ENCODE measurements at places on chromosomes 4 and X.

GRCh38 chr4:106587558-106587957, 219.0 kb upstream of the GIMD1 start:
- no peak for DNase-seq

GRCh38 chr4:145719752-145720624, 40.0 kb downstream of the C4orf51 start:
- DNase-seq = no peak

DNA sequence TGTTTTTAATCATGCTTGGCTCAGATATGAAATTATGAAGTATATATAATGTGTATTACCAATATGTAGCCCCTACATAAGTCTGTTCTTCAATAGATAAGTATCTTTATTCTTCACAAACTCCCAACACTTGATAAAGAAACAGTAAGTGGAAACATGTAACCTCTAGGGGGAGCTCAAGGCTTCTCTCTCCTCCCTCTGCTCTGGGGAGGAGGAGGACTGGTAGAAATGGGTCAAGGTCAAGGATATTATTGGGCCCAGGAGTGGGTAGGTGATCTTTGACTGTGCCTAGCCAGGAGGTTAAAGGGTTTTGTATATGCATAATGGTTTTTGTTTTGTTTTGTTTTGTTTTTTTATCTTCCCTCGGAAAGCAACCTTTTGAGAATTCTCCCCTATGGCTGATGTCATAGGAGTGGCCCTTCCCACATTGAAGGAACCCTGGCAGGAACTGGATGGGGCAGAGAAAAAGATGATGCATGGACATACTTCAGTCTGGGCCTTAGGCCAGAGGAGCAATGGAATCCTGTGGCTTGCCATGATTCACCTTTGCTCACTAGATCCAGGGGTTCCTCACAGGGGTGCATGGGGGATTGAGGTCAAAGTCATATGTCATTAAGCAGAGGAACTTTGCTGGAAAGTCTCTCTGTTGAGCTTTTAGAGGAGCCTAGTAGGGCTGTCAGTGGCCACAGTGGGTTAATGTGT, 460.3 kb downstream of the MID1IP1 start:
- DNase-seq = peak; percentile 19

- no peak for DNase-seq
These were observed 12.5 kb downstream of the OGT start for GRCh38 chrX:71545364-71545763.

DNA sequence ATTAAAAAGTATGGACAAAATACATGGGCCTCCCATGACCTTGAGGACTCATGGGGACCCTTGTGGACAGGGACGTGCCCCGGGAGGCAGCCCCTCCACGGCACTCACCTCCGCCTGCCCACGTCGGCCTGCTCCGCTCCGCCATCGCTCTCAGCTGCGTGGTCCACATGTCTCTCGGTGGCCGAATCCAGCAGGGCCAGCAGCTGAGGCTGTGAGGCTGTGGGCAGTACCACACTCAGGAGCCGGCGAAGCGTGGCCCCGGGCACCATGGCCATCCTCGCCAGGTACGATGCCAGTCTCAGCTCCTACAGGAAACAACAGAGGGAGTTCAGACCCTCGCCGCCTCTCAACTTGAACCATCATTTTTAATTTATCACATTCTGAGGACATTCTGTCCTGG, 140.0 kb downstream of the EVC2 start:
- DNase-seq = no peak

GRCh38 chr4:25792876-25793275, 69.9 kb downstream of the SEL1L3 start:
- DNase-seq = no peak

DNA sequence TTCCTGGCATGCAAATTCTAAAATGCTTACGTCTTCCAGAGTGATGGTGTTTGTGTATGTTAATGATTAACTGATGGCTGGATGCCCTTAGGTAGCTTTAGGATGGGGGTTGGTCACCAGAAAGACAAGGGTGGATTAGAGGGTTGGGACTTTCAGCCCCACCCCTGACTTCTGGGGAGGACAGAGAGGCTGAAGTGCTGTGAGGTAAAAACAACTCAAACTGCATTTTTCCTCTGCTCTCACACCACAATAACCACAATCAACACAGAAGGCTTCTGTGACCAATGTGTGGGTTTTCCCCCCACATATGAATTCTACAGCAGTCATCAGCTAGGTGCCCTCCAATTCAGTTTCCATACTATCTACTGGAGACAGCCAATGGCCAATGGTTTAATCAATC, 18.7 kb upstream of the DDIT4L start:
- no peak for DNase-seq

DNA sequence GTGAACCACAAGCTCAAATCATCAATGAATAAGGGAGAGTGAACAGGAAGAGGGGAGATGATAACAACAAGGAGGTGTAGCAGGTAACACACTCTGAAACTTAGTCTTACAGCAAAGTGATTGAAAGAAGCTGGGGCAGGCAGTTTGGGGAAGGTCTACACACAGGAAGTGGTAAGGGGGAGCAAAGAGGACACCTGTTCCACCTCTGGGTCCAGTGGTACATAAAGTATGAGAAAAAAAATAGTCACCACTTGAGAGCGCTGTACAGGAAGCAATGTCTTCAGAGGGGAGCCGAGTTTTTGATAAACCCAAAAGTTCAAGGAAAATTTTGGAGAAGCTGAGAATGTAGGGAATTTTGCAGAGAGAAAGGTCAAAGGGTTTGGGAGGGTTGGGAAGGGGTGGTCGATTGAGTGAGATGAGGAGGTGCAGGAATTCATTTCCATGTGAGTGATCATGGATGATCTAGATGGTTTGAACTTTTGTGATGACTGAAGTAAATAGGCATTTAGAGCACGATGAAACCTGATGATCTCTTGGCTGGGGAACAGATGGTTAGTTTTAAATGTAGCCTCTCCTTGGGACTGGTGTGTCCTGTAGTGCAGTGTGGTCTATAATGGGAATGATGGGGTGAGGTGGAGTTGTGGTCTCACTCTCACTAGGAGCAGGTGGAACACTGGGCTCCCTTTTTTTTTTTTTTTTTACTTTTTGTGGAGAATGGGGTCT, 142.0 kb downstream of the RBMX2 start:
- DNase-seq = no peak

- DNase-seq = no peak
These were observed 1.1 kb downstream of the SLC9B2 start for GRCh38 chr4:103075435-103075893.

- DNase-seq = no peak
These were observed 5.1 kb upstream of the SPON2 start for GRCh38 chr4:1177274-1178141.

- DNase-seq = no peak
These were observed 223.0 kb upstream of the ZIC3 start for GRCh38 chrX:137342969-137343368.

DNA sequence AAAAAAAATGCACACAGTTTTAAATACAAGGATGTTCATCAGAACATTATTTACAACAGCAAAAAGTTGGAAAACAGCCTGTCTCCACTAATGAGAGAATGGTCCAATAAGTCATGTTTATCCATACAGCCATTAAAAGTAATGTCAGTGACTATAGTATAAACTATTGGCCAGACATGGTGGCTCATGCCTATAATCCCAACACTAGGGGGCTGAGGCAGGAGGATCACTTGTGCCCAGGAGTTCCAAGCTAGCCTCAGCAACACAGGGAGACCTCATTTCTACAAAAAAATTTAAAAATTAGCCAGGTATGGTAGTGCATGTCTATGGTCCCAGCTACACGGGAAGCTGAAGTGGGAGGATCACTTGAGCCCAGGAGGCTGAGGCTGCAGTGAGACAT, 48.1 kb upstream of the IL13RA1 start:
- DNase-seq = no peak

DNA sequence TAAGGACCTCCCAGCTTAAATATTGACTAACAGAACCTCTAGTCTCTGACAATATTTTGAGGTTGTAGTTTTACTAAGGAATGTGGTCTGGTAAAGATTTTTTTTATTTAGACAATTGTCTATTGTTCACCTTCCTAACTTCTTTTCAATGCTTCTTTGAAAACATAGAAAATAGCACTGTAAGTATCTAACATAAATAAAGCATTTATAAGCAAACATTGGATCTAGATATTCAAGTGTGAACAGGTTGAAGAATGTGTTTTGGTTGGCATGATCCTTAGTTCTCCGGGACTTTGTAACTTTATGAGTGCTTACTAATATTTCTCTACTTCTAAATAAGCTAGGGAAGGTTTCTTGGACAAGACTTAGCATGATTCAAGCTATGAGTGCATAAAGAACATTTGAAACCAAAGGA, 285.4 kb upstream of the ARSJ start:
- no peak for DNase-seq

Data from stimulated activated CD4-positive, alpha-beta T cell treated with anti-CD3 and anti-CD28 coated beads, Interleukin-2, amount 100 ng/mL, for 4 hours (primary cell).